ENCODE measurements at places on chromosomes 13 and 19. TPM values are rescaled to one million over a fixed set of nuclear protein-coding genes. Genes with fewer than 3 reads are reported as not detected.

DNA sequence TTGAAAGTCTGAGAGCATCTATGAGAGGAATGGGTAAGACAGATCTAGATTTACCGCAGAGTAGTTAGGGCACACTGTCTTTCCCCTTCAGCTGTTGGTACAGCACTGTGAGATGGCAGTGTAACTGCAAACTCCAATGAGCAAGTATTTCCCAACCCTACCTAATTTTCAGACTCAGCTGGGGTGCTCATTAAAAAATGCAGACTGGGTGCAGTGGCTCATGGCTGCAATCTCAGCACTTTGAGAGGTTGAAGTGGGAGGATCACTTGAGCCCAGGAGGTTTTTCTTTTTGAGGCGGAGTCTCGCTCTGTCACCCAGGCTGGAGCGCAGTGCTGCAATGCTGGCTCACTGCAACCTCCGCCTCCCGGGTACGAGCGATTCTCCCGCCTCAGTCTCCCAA is 12.6 kb downstream of the QPCTL start:
- no peak for DNase-seq

- DNase-seq = no peak
Measured at GRCh38 chr13:97844151-97844550, 109.3 kb upstream of the IPO5 start.

DNA sequence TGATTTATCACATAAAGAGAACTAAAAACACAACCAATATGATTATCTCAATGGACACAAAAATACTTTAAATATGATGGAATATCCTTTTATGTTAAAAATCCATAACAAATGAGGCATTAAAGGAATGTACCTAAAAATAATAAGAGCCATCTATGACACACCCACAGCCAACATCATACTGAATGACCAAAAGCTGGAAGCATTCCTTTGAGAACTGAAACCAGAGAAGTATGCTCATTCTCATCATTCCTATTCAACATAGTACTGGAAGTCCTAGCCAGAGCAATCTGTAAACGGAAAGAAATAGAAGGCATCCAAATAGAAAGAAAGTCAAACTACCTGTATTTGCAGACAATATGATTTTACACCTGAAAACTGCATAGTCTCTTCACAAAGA is 671.0 kb downstream of the SLITRK1 start:
- no peak for DNase-seq

DNA sequence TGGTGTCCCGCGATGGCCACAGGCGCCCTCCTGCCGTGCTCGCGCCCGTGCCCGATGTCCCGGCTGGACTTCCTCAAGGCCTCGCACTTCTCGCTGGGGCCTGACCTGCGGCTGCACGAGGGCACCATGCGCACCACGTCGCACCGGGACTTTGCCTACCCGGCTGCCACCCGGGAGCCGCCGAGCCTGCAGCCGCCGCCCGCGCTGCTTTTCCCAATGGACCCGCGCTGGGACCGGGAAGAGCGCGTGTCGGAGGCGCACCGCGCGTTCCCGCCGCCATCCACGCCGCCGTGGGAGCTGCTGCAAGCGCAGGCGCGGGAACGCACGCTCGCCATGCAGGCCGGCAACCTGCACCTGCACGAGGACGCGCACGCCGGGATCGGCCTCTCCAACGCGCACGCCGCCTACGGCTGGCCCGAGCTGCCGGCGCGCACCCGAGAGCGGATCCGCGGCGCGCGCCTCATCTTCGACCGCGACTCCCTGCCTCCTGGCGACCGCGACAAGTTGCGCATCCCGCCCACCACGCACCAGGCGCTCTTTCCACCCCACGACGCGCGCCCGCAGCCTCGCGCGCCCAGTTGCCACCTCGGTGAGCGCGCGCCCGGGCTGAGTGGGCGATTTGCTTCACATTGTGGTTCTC is 12.1 kb upstream of the PEX11G start:
- no peak for DNase-seq

- no peak for DNase-seq
Measured at GRCh38 chr13:51495316-51495715, 42.5 kb upstream of the INTS6 start.

The FAM98C gene
- 34.0 TPM for total RNA-seq

DNA sequence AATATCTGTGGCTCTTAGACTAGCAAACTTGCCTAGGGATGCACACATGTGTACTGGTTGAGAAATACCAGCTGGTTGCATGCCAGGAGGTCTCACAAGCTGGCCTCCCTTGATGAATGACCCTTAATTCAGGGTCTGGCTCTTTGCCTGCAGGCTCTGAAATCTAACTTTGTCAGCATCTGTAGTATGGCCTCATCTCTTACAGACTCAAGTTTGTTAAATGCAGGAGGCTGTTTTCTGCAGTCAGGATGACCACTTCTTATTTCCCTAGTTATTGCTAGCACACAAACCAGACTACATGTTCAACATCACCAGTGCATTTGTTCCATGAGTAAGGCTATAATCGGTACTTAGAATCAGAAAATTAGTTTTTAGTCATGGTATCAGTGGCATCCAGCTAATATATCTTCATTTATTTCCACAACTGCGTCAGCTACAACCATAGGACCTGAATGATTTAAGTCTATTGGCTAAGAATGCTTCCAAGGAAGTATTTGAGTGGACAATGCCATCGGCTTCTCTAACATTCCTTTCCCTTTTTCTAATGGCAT is 23.3 kb upstream of the POSTN start:
- DNase-seq = no peak

DNA sequence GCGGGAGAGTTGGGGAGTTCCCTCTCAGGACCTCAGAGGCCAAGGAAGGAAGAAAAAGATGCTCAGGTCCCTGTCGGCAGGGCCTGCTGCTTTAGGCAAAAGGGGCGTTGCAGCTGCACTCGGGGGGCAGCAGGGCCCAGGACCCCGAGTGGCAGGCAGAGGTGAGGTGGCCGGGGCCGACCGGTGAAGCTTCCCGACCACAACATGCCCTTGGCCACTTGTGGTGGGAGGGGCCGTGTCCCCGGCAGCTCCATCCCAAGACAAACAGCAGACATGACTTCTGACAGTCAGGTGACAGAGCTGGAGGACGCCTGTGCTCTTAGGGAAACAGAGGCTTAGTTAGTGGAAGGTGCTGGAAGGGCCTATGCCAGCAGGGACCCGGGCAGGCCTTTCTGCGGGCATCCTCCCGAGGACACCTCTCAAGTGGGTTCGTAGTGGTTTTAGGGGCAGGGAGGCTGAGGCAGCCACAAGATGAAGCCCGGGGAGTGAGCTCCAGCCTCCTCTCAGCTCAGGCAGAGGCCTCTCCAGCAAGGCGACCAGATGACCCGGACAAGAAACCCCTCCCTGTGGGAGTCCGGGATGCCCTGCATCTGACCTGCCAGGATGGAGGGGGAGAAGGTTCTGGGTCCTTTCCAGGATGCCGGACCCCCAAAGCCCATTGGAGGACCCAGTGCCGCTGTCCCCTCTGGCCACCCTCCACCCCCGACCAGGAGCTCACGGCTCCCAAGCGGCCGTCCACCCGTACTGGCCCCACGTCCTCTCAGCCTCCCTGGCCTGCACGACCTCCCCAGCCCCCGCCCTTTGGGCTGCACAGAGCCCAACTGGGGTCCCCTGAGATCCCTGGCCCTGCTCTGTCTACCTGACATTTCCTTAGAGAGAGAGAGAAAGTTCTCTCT is 24.2 kb downstream of the BTBD2 start:
- DNase-seq = no peak

The SLITRK6 gene
- total RNA-seq = not detected

DNA sequence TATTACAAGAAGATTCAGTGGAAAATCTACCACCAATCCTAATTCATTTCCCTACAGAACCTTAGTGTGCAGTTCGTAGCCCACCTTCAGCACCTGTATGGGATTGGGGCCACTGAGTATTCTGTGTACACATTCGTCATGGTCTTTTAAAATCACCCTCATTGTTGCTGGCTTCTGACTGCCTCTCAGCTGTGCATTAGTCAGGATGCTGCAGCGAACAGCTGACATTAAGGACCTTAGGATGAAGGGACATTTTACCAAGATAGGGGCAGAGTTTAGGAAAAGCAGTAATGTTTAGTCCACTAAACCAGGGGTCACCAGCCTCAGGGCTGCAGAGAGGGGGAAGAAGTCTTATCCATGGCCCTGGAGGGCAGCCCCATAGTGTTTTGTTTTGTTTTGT is 176.5 kb downstream of the COL4A1 start:
- DNase-seq = no peak

- DNase-seq = no peak
Measured at GRCh38 chr13:101916775-101917474, 464.4 kb downstream of the ITGBL1 start.

The KIR3DL2 gene
- total RNA-seq = not detected

GRCh38 chr13:33213797-33214196 is 71.8 kb downstream of the STARD13 start:
- DNase-seq = no peak
